ENCODE measurements at places on chromosomes 6 and 20.

GRCh38 chr6:50543666-50544065 lies 169.7 kb upstream of the TFAP2D start:
- DNase-seq, result no peak

- DNase-seq, result no peak
These were observed 43.7 kb downstream of the ARHGAP40 start for GRCh38 chr20:38645351-38645750.

- DNase-seq, result no peak
These were observed 67.6 kb downstream of the ZNF831 start for GRCh38 chr20:59231124-59231804.

DNA sequence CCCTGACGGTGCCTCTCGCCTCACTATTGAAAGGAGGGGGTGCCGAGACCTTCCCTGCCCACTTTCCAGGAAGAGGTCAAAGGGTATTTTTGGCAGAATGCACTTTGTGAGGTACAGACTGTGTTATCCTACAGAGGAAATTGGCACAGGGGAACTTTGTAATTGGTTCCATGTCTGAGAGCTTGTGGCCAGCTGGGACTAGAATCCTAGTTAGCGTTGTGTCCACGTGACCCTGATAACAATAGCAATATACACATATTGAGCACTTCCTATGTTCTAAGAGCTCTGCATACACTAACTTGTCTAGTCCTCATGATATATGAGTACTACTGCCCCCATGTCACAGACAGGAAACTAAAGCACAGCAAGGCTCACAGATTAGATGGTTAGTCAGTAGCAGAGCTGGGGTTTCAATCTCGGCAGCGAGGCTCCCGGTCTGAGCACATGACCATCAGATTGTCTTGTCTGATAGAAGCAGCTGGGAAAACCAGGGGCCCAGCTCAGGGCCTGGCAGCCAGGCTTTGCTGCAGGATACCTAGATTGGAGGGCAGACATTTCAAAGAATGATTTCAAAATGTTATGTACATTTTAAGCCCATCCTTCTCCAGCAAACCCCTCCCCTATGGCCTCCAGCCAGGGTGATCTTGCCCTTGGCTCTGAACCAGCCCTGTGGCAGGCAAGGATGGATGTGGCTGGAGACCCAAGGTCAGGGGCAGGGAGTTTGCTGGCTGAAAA lies 1.4 kb downstream of the MAPK13 start:
- no peak for DNase-seq

DNA sequence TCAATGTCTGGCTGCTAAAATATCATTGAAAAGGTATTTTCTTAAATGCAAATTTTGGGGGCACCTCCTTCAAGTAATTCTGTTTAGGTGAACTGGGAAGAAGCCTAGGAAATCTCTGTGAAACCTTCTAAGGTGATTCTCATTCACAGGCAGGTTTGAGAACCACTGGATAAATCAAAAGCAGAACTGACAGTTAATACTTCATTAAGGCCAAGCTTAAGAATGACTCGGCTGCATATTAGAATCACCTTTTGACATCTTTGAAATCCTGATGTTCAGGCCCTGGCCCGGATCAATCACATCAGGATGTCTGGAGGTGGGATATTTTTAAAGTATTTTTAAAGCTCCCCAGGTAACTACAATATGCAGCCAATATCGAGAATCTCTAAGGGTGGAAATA lies 50.6 kb downstream of the FKBP1C start:
- DNase-seq, result no peak

DNA sequence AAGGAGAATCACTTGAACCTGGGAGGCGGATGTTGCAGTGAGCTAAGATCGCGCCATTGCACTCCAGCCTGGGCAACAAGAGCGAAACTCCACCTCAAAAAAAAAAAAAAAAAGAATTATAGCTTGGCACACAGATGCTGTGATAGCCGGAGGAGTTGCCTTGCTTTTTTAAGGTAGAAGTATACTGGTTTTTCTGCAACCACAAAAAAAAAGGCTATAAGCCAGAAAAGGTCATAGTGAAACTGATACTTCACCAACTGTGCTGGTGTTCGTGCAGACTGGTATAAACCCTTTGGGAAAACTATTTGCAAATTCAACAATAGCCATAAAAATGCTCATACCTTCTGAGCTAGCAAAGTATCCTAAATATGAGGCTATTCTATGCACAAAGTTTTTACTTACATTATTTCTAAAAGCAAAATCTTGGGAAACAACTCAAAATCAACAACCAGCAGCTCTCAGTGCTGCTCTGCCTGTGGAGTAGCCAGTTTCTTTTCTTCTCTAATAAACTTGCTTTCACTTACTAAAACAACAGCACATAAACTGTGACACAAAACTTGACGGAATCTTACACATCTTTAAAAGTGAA lies 44.0 kb downstream of the B4GALT5 start:
- DNase-seq, result no peak

DNA sequence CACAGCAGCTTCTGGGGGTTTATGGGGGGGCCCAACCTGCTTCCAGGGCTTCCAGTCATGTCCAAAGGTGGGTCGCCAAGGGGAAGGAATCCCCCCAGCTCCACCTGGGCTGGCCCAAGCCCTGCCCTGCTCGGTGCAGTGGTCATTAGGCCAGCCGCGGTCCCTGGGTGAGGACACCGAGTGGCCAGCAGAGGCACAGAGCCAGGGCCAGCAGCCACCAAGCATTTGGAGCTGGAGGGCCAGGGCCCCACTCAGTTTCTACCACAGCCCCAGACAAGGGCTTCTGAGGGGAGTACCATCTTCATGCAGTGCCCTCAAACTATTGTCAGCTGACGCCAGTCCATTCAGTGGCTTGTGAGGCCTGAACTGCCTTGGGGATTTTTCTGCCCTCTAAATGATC lies 39.6 kb downstream of the TFEB start:
- DNase-seq, result no peak

DNA sequence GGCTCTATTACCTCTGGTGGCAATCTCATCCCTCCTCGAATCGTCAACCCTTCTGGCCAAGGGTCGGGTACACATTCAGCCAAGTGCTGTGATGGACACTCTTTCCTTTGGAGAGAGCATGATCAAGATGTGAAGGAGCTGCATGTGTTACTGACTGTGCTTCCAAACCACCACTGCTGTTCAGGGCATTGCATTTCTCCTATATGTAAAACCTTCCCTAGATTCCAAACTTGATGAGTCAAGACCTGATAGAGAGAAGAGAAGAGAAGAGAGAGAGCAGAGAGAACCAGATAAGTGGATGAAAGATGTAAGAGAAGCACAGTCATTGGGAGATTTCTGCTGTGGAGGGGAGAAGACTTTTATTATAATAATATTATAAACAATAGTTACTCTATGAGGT lies 162.2 kb downstream of the KCNQ5 start:
- no peak for DNase-seq

DNA sequence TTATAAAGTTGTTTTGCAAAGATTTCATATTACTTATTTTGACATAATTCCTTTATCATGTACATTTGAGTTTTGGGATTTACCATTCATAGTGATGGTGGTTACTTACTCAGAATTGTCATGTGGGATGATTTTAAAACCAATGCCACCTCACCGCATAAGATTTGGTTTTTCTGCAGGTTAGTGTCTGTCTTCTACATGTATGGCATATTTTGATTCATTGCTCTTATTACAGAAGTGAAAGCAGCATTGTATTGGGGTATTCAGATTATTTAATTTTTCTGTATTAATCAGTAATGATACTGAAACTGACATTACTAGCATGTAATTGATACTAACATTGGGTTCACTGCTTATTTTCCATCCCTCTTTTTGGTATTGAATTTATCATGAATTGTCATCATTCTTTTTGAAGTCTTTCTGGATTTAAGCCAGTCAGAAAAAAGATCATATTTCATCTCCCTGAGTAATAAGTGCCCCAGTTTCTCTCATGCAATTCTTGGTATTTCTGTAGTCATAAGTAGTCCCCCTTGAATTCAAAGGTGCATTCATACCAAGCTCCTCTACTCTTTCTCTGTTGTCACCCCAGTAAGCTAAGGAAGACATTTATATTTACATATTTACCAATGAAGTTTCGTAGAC lies 176.6 kb downstream of the BCKDHB start:
- DNase-seq, result no peak

DNA sequence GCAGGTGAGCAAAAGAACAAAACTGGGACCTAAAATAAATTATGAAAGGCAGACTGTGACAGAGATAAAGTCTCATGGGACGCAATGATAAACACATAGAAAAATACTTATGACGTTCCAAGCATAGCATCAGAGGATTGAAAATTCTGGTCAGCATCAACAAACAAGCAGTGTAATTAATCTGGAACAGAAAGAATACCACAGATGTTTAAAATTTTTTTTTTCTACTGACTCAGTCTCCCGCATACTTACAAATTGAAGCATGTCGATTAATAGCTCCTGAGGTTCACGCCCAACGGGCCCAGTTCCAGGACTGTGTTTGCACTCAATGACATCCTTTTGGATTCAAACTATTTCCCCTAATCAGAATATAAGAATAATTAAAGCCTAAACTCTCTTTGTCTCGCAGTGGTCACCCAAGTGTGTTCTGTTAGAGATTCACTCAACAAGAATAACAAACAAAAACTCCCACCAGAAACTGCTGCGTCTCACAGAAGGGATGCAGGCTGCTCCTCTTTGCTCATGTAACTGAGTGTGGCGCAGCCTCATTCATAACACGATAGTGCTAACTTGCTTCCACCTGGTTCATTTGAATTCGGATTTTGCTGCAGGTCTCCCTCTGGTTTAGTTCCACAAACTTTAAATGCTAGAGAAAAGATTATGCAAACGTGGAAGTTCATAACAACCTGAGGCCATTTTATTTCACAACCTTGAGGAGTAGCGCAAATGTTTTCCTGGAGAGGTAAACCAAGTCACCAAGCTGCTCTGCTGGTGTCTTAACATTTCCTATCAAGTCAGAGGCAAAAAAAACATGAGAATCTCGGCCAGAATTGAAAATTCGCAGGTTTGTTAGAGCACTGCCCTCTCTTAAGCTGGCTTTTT lies 69.0 kb upstream of the CITED2 start:
- DNase-seq, result no peak

GRCh38 chr6:46473881-46474280 lies 17.4 kb downstream of the RCAN2 start:
- DNase-seq, result no peak

DNA sequence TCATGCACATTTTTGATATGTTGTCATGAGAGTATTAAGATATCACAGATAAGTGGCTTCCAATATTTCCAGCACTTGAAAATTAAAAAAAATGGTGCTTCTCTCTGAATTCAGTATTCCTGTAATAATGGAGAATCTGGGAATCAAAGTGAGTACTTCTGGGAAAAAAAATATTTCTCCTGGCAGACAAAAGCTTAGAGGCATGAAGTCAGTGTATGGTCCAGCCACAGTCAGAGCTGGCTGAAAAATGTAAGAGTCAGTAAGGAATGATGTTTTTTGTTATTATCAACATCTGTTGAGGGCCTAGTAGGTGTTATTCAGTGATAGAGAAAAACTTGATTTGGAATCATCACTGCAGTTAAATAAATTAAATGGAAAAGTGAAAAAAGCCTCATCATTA lies 3.2 kb upstream of the RFPL4B start:
- DNase-seq, result no peak
